ENCODE measurements at places on chromosomes 16 and 17.

DNA sequence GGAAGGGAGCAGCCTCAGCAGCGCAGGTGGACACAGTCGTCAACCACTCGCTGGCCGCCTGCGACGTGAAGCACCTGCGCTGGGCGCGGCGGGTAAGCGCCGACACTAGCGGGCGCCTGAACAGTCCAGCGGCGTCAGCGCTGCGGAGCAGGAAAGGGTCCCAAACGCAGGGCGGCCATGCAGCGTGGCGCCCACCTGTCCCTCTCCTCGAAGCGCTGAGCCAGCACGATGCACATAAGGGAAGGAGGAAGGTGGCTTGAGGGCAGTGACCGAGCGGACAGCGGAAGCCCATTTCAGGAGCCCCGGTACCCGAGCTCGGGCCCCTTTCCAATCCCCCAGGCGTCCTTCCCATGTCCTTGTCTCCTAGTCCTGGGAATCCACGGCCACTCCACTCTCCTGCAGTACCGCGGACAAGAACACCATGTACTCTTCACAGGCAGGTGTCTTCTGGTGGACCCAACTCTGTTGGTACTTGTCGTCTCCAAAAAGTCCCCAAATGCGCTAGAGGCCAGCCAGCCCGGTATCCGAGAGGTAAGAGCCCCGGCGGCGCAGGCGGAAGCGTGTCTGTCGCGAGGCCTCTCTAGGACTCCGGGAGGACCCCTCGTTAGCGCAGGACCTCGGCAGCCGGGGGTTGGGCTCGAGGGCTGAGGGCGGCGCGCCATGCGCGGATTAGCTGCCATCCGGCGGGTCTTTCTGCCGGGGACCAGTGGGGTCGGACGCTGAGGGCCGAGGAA lies 14.4 kb downstream of the ZNF232 start:
- no peaks in the 10 kb centered on the region for H3K4me1 ChIP-seq
- no peak overlapping the region for H3K4me3 ChIP-seq
- no peak for DNase-seq
- no peaks in the 10 kb centered on the region for H3K27me3 ChIP-seq
- H3K36me3 ChIP-seq: no peaks in the 10 kb centered on the region

DNA sequence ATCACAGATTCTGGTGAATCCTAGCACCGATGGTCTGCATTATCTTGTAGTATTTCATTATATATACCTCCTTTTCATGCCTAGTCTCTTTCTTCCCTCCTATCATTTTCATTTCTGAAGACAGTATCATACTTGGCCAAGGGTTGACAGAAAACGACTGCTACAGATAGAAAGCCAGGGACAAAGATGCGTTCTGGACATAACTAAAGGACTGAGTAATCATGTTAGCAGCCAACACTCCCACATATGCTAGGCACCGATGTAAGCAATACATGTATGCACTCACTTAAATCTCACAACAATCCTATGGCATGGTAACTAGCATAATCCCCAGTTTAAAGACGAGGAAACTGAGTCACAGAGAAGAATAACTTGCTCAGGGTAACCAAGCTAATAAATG lies 22.9 kb downstream of the RDM1 start:
- no peak overlapping the region for H3K4me3 ChIP-seq
- no peak for DNase-seq
- H3K36me3 ChIP-seq: no peaks in the 10 kb centered on the region

DNA sequence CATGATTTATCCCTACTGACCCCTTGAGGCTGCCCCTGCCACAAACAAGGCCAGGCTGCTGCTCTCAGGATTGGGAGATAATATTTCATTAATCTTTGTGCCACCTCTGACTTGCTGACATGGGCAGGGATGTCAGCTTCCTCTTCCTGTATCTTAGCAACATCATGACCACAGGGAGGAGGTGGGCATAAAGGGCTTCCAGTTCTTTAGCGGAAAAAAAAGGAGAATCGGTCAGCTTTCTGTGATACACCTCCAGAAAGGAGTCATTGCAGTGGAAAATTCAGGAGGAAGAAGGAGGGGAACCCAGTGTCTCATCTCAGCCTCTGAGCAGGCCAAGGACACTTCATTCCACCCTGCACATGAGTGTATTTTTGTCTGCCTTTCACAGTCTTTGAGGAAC lies 206.8 kb upstream of the SDK2 start:
- no peak overlapping the region for H3K27ac ChIP-seq
- H3K27me3 ChIP-seq: no peaks in the 10 kb centered on the region
- H3K4me3 ChIP-seq: no peak overlapping the region

DNA sequence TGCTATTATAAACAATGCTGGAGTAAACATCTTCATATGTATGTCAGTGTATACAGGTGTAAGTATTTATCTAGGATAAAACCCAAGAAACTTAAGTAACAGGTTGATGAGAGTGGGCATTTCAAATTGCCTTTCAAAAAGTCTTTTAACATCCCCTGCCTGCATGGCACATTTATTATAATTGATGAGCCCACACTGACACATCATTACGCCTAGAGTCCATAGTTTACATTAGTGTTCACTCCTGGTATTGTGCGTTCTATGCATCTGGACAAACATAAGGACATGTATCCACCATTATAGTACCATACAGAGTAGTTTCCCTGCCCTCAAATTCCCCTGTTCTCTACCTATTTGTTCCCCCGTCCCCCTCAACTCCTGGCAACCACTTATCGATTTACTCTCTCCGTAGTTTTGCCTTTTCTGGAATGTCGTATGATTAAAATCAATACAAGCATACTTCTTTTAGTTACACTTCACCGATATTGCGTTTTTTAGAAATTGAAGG lies 53.7 kb downstream of the NACA2 start:
- no peak overlapping the region for H3K4me3 ChIP-seq
- no peaks in the 10 kb centered on the region for H3K36me3 ChIP-seq
- DNase-seq: no peak
- H3K4me1 ChIP-seq: no peaks in the 10 kb centered on the region

DNA sequence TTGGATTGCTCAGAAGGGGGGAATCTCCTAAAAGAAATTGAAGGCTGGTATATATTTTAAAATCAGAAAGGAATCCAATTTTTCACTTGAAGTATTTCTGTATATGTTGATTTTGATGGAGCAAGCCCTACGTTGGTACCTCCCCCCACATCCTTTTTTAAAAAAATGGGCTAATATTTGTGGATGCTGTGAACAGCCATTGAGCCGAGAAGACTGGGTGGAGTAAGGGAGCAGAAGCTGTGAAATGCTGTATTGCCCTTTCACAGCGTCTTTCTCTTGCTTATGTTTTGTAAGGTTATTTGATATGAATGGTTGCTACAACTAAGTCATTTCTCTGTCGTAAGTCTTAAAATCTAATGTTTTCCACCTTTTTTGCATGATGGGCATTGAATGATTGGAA lies 2.3 kb downstream of the PAFAH1B1 start:
- H3K27ac ChIP-seq: no peak overlapping the region
- no peak for DNase-seq

- no peaks in the 10 kb centered on the region for H3K36me3 ChIP-seq
- no peaks in the 10 kb centered on the region for H3K27me3 ChIP-seq
- H3K27ac ChIP-seq: no peak overlapping the region
- no peak for DNase-seq
- H3K4me3 ChIP-seq: no peak overlapping the region
- no peaks in the 10 kb centered on the region for H3K4me1 ChIP-seq
Measured at GRCh38 chr17:45965812-45966211, 33.2 kb upstream of the STH start.

GRCh38 chr16:27597361-27597760 lies 47.4 kb downstream of the KATNIP start:
- no peaks in the 10 kb centered on the region for H3K27me3 ChIP-seq
- no peak overlapping the region for H3K27ac ChIP-seq
- H3K4me1 ChIP-seq: no peaks in the 10 kb centered on the region
- no peaks in the 10 kb centered on the region for H3K36me3 ChIP-seq
- DNase-seq: no peak

DNA sequence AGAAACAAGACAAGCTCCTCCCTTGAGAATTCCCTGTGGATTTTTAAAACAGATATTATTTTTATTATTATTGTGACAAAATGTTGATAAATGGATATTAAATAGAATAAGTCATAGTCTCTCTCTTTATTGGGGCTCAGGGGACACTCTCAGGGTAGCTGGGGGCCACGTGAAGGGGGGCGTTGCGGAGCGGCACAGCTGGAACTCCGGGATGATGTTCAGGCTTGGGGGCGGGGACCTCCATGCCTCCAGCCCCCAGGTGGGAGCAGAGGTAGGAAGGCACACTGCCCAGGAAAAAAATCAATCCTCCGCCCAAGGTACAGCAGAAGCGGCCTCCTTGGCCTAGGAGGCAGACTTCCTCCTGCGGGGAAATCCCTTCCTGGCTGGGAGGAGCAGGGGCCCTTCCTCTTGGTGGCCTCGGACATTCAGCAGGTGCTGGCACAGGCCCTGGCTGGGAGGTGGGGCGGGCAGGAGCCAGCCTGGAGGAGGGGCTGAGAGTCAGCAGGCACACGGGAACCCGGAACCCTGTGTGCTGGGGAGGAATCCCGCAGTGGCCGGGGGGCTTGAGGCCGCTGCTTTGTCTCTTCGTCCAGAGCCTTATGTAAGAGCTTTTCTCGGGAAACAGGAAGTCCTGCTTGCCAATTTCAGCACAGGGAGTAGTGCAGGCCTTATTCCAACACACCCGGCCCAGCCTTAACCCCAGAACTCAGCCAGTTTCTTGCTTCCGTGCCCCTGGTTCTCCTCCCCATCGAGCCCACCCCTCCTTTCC lies 591 bp upstream of the TNFSF13 start:
- H3K36me3 ChIP-seq: peaks cover 4% of the 10 kb centered on the region
- peaks cover 30% of the 10 kb centered on the region for H3K4me1 ChIP-seq
- H3K4me3 ChIP-seq: peak overlapping the region; percentile 23
- H3K27ac ChIP-seq: peak overlapping the region; percentile 76
- no peak for DNase-seq

- no peak for DNase-seq
- H3K4me1 ChIP-seq: no peaks in the 10 kb centered on the region
- no peak overlapping the region for H3K27ac ChIP-seq
- no peak overlapping the region for H3K4me3 ChIP-seq
Measured at GRCh38 chr16:60558936-60559335, 1477.3 kb downstream of the CDH8 start.

GRCh38 chr17:50482516-50482915 lies 3.9 kb downstream of the RSAD1 start:
- H3K27me3 ChIP-seq: no peaks in the 10 kb centered on the region
- H3K36me3 ChIP-seq: no peaks in the 10 kb centered on the region
- peaks cover 30% of the 10 kb centered on the region for H3K4me1 ChIP-seq
- DNase-seq: peak; percentile 80

GRCh38 chr17:69607162-69607834 lies 192.8 kb downstream of the MAP2K6 start:
- no peaks in the 10 kb centered on the region for H3K36me3 ChIP-seq
- H3K27ac ChIP-seq: no peak overlapping the region
- H3K4me1 ChIP-seq: peaks cover 3% of the 10 kb centered on the region
- no peak for DNase-seq
- H3K4me3 ChIP-seq: no peak overlapping the region

GRCh38 chr17:64057701-64058263 lies 37.3 kb upstream of the ICAM2 start:
- H3K27ac ChIP-seq: no peak overlapping the region
- DNase-seq: no peak
- H3K4me3 ChIP-seq: no peak overlapping the region
- no peaks in the 10 kb centered on the region for H3K27me3 ChIP-seq

GRCh38 chr16:86398622-86399021 lies 111.7 kb upstream of the FOXF1 start:
- no peak overlapping the region for H3K27ac ChIP-seq
- no peaks in the 10 kb centered on the region for H3K36me3 ChIP-seq
- DNase-seq: no peak

- no peak overlapping the region for H3K27ac ChIP-seq
- no peaks in the 10 kb centered on the region for H3K27me3 ChIP-seq
- no peaks in the 10 kb centered on the region for H3K4me1 ChIP-seq
- no peak overlapping the region for H3K4me3 ChIP-seq
Measured at GRCh38 chr17:27647765-27648164, 16.8 kb downstream of the LGALS9 start.

GRCh38 chr16:4494746-4495490 lies 18.7 kb downstream of the HMOX2 start:
- peaks cover 12% of the 10 kb centered on the region for H3K4me1 ChIP-seq
- no peak overlapping the region for H3K27ac ChIP-seq
- no peaks in the 10 kb centered on the region for H3K36me3 ChIP-seq

DNA sequence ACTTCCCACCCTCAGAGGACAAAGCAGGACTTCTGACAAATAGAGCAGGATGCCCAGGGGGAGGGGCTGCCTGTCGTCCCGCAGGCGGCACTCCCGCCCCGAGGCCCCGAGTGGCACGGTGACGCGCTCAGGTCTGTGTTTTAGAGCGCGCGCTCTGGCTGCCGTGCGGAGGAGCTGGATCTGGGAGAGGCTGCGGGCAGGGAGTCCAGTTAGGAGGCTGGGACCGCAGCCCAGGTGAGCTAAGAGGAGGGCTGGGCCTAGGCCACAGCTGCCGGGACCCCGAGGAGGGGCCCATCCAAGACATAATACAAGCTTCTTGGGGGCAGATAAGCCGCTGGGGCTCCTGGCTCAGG lies 6.4 kb downstream of the DOC2A start:
- no peak overlapping the region for H3K27ac ChIP-seq
- no peak for DNase-seq
- no peak overlapping the region for H3K4me3 ChIP-seq
- 0 out of 2 replicates have a peak, but pooled peaks cover 3% of the 10 kb centered on the region for H3K4me1 ChIP-seq
- H3K36me3 ChIP-seq: no peaks in the 10 kb centered on the region

DNA sequence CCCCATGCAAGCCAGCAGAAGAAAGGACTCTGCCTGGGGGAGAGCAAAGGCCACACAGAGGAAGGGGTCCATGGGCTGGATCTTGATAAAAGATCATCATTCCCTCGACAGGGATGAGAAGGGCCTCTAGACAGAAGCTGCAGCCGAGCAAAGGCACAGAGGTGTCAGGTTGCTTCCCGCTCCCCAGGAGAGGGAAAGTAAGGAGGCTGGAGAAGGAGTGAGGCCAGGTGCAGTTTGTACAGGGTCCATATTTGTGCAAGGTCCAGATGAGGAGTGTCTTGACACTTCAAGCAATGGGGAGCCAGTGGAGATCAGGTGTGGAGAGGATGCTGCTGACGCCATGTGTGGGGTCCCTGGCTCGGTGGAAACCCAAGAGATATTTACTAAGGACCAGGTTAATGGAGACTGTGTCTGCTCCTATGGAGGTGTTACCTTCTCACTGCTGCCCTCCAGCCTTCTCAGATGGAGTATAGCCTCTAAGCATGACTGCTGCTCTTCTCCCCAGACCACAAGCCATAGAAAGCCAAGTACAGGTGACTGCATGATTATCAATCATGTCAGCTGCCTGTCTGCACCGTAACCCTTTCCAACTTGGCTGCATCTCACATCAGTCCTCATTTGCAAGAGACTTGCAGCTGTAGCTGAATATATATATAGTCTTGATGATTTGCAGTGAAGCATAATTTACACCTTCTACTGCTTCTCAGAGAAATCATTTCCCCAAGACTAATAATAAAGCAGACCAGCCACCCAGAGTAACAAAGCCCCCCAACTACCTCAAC lies 21.1 kb downstream of the GAS7 start:
- no peak for DNase-seq
- no peaks in the 10 kb centered on the region for H3K27me3 ChIP-seq
- H3K4me1 ChIP-seq: no peaks in the 10 kb centered on the region
- no peak overlapping the region for H3K27ac ChIP-seq

GRCh38 chr16:50301626-50302471 lies 35.5 kb downstream of the ADCY7 start:
- no peaks in the 10 kb centered on the region for H3K27me3 ChIP-seq
- DNase-seq: no peak
- H3K36me3 ChIP-seq: no peaks in the 10 kb centered on the region
- H3K4me3 ChIP-seq: no peak overlapping the region

GRCh38 chr17:65243838-65244625 lies 106.9 kb downstream of the RGS9 start:
- no peaks in the 10 kb centered on the region for H3K4me1 ChIP-seq
- no peaks in the 10 kb centered on the region for H3K27me3 ChIP-seq
- H3K36me3 ChIP-seq: no peaks in the 10 kb centered on the region
- no peak for DNase-seq
